Caki2 (cell line): ENCODE measurements at places on chromosomes 2 and 18. TPM values are rescaled to one million over a fixed set of nuclear protein-coding genes. Genes with fewer than 3 reads are reported as not detected.

ERMN gene
- total RNA-seq = not detected in 2 replicates

LYG1 gene
- total RNA-seq = not detected in 2 replicates

RNASEH1 gene
- 23.5 and 27.9 TPM in 2 replicates for total RNA-seq

LRATD1 gene
- total RNA-seq = 1.2 and 1.9 TPM in 2 replicates

TSPYL6 gene
- not detected in 2 replicates for total RNA-seq

ICOS gene
- total RNA-seq = not detected in 2 replicates

NOTO gene
- total RNA-seq = not detected in 2 replicates

FEV gene
- total RNA-seq = not detected in 2 replicates

HDLBP gene
- 267 and 279 TPM in 2 replicates for total RNA-seq

POTEJ gene
- total RNA-seq = not detected in 2 replicates

MPV17 gene
- 76.2 and 94.1 TPM in 2 replicates for total RNA-seq

TMEM247 gene
- not detected in 2 replicates for total RNA-seq

RAX gene
- total RNA-seq = not detected in 2 replicates

ATP6V1B1 gene
- total RNA-seq = not detected in 2 replicates

FRZB gene
- total RNA-seq = not detected in 2 replicates
